ENCODE measurements at places on chromosomes 7 and 10.

- DNase-seq, result no peak
These were observed 61.1 kb upstream of the ZMIZ1 start for GRCh38 chr10:79007421-79008319.

- no peak for DNase-seq
These were observed 11.9 kb downstream of the CHST3 start for GRCh38 chr10:71975871-71976725.

DNA sequence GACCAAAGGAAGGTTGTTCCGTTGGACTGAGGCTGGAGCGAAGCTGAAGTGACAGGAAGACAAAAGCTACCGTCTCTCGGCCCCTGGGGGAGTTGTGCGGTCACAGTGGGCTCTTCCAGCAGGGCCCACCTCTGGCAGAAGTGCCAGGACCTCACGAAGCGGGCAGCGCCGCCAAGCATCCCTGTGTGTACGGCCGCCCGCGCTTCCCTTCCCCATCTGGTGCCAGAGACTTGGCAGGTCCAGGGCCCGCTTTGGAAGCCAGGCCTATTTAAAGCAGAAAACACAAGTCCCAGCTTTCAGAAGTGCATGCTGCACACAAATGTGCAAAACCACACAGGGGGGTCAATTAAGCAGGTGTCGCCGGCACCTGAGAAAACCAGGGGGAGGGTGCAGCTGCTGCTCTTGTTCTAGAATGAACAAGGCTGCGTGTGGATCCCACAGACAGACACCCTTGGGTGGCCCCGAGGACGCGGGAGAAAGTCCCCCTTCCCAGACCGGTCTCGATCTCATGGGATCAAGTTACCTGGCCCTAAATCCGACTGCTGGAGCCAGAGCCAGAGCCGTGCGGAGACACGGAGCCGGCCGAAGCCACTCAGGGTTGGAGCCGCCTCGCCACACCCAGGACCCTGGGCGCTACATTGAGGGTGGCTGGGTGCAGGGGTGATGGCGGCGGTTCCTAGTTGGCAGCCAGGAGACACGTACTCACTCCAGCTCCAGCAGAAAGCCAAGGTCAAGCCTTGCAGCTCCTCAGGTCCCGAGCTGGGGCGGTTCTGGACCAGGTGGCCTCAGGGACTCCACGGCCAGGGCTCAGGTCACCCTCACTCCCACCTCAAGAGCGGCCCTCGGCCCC, 51.8 kb upstream of the PPP2R2D start:
- no peak for DNase-seq

GRCh38 chr7:121202834-121203233, 126.0 kb upstream of the WNT16 start:
- no peak for DNase-seq
